ENCODE measurements at places on chromosomes 11 and 22.

DNA sequence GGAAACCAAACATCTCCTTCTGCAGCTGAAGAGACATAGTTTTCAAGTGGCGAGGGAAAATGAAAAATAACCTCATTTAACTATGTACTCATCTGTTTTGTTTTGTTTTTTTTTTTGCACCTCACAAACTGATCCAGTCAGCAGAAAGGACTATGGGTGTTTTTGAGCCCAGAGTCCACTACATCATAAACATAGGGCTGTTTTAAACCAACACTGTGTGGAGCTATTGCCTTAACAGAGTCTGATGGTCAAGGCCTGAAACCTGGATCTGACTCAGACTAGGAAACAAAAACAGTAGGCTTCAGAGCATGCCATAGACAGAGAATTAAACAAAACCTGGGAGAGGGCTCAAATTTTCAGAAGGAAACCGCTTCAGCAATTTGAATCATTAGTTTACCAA, 99.3 kb upstream of the FSHB start:
- DNase-seq, result no peak

GRCh38 chr11:73372375-73372993, 3.7 kb upstream of the RELT start:
- DNase-seq, result no peak

DNA sequence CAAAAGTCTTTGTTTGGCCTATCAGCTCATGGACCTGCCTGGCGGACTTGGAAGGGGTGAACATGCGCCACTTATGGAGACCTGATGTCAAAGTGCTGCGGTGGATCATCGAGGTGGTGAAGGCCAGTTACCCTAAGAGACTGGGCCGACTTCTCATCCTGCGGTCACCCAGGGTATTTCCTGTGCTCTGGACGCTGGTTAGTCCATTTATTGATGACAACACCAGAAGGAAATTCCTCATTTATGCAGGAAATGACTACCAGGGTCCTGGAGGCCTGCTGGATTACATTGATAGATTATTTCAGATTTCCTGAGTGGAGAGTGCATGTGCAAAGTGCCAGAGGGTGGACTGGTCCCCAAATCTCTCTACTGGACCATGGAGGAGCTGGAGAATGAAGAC, 17.9 kb downstream of the ALKBH3 start:
- no peak for DNase-seq

GRCh38 chr22:37511395-37512104, 7.7 kb downstream of the CARD10 start:
- DNase-seq, result no peak

DNA sequence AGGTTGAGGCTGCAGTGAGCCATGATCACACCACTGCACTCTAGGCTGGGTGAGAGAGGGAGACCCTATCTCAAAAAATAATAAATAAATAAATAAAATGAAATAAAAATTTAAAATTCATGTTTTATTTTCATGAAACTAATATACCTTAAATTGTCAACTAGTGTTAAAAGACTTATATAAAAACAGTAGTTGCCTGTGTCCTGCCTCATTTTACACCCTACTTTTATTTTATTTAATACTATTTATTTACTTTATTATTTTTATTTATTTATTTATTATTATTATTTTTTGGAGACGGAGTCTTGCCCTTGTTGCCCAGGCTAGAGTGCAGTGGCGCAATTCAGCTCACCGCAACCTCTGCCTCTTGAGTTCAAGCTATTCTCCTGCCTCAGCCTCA, 4.8 kb upstream of the WDR74 start:
- DNase-seq, result no peak

DNA sequence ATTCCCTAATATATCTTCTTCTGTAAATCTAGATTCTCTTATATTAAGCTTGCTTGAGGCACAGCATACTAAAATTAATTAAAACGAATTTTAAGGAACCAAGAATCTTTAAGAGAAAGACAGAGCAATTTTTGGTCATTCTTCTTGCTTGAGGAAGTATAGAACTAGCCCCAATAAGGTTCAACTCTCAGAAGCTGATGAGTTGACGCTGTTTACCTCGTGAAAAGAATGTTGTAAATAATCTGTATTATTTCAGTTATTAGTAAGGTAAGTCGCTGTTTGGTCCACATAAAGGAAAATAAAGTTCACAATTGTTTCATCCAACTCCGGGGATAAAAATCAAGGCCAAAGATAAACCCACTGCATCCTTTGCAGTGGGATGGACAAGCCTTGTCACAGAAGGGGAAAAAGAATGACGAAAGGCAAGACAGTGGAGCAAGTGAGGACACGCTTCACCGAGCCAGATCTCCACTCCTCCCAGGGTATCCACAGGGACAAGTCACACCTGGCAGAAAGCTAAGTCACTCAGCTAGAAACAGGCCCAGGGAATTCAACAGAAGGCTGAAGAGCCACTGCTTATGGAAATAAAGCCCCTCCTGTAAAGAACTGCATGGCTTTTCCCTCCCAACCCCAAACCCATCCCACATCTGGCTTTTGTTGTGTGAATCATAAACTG, 752 bp downstream of the POU2AF1 start:
- no peak for DNase-seq

DNA sequence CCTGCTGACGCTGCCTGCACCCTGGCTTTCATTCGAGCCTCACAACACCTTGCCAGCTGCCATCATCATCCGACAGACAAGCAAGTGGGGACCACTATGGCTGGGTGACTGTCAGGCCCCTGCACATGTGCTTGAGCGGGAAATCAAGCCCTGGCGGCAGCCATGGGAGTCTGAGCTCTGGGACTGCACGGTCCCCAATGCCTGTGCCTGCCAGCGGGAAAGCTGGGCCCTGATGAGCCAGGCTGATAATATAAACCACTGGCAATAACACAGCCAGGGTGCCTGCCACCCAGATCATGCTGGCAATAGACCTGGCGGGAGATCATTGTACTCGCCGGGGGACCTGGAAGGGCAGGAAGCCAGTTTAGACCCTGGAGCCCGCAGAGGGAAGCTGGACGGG, 2.5 kb downstream of the FGF3 start:
- no peak for DNase-seq
